ENCODE measurements at places on chromosomes 11 and 22.

DNA sequence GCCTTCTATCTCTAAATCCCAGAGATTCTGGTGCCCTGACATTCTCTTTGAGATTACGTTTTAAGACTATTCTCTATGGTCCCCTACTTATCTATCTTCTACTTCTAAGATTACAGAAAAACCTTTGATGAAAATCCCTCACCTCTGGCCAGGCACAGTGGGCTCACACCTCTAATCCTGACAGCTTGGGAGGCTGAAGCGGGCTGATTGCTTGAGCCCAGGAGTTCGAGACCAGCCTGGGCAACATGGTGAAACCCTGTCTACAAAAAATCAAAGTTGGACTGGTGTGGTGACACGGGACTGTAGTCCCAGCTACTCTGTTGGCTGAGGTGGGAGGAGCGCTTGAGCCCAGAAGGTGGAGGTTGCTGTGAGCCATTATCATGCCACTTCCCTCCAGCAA lies 14.4 kb downstream of the NUP98 start:
- no peak for DNase-seq

DNA sequence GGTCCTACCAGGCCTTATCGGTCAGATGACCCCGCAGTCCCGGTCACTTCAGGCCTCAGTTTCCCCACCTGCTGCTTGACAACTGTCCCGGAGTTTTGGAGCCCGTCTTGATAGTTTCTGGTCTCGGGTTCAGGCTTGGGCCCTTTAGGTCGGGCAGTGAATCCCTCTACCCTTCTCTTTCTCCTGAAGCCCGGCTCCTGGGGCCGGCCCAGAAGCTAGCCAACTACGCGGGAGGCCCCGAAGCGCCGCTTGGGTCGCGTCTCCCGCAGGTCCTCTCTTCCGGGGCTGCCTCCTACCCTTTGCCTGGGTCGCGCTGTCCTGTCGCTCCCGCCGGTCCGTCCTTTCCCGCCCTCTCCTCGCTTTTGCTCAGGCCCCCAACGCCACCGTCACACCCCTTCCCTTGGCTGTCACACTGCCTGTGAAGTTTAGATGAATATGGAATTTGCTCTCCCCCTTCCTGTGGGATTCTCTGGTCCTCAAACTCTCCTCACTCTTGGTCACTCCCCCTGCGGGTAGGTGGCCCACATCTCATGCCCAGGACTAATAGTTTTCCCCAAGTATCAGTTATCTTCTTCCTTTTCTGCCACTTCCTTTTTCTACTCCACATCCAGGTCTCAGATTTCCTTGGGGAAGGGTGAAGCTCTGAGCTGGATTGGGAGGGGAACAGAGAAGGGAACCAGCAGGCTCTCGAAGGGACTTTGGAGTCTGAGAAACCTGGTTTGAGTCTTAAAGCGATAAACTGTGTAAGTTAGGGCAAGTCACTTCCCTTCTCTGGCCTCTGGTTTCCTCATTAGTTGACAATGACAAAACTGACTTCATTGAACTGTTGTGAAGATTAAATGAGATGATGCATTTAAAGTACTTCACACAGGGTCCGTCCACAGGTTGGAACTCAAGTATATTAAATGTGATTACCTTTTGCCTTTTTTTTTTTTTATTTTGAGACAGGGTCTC lies 790 bp downstream of the RAB1B start:
- DNase-seq, result peak; percentile 17

DNA sequence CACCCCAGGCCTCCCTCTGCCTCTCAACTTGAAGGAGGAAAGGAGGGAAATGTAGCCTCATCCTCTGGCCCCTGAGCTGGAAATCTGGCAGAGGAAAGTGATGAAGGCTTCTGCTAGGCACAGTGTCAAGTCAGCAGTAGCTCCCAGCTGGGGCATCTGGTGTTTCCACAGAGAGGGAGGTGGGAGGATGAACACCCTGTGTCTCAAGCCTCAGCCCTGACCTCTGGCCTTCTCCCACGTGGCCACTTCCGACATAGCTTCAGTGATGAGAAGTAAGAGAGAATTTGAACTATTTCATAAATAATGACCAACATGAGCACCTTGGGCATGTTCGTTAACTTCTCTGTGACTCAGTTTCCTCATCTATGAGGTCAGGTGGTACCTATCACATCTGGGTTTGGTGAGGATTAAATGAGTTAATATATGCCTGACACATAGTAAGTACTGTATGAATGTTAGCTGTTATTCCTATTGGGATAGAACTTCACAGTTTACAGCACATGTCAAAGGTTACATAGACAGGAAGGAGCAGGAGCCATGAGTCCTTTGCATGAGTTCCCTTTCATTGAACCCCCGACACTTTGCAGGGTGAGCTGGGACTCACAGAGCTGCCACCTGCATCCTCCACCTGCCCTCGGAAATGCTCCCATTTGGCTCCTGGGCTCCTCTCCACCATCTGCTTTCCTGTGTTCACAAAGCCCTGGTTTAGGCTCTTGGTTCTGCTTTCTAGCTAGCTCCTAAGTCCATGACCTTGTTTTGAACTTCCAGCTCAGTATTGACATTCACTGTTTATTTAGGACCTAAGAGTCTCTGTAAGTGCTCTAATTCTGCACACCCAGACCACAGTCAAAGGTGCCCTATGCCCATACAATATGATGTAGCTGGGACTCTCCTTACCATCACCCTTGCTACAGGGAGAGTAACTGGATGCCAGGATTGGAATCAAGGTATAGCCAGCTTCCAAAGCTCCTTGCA lies 61.7 kb downstream of the CSNK2A3 start:
- DNase-seq, result no peak

GRCh38 chr11:13134886-13135285 lies 125.8 kb downstream of the RASSF10 start:
- DNase-seq, result no peak
